ENCODE measurements at places on chromosomes 2 and 18. TPM values are rescaled to one million over a fixed set of nuclear protein-coding genes. Genes with fewer than 3 reads are reported as not detected.

DNA sequence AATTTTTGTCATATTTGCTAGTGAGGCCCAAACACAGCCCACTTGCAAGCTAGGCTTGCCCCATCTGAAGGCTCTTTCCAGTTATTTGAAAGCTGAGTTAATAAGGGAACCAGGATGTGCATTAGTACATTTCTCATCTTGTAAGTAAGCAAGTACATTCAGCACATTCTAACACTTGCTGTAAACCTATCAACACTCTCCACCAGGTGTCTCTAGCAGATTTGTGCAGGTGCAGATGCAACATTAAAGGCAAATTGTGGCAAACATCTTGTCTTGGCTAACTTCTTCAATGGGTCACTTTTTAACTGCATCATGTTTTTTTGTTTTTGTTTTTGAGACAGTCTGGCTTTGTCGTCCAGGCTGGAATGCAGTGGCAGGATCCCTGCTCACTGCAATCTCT, 25.3 kb upstream of the MFSD6 start:
- DNase-seq = no peak

DNA sequence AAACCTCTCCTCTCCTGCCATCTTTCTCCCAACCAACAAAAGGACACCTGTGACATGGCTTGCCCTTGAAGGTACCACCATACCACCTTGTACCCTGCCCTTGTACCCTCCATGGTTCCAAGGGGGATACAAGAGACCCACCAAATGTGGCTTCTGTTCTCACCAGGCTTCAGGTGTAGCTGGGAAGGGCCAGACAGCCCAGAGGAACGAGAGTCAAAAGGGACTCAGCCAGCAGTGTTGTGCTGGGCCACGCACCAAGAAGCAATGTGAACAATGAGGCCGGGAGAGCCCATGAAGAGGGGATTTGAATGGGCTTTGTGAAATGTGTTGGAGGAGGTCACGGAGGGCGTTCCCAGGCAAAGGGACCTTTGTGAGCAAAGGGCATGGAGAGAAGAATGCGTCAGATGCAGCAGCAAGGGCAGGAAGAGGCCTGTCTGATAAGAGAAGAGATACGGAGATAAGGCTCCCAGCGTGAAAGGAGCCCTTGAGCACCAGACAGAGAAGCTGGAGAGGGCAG, 48.6 kb downstream of the PLB1 start:
- DNase-seq = no peak

GRCh38 chr18:14912967-14913366, 165.0 kb downstream of the ANKRD30B start:
- DNase-seq = no peak

GRCh38 chr2:190214426-190215194, 105.0 kb downstream of the HIBCH start:
- no peak for DNase-seq

DNA sequence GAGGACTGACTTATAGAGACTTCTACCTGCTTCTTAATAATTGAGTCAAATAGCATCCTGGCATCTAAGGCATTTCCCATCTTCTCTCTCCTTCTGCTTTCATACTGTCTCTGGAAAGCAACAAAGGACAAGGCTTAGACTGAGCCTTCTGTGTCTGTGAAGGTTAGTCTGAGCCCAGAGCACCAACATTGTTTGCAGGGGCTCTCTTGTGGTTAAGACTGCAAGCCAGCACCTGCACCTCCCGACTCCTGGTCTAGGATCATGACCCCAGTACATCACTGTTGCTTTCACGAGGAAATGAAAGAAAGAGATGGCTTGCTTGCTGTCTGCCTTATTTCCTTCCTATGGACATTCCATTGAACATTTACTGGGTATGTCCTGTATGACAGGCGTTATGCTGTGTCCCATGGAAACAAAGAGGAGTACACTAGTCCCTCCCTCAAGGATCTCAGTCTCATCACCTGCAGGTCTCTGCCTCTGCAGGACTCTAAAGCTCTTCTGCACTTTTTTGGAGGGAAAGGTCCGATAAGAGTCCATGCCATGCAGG, 315.8 kb upstream of the EPAS1 start:
- no peak for DNase-seq

DNA sequence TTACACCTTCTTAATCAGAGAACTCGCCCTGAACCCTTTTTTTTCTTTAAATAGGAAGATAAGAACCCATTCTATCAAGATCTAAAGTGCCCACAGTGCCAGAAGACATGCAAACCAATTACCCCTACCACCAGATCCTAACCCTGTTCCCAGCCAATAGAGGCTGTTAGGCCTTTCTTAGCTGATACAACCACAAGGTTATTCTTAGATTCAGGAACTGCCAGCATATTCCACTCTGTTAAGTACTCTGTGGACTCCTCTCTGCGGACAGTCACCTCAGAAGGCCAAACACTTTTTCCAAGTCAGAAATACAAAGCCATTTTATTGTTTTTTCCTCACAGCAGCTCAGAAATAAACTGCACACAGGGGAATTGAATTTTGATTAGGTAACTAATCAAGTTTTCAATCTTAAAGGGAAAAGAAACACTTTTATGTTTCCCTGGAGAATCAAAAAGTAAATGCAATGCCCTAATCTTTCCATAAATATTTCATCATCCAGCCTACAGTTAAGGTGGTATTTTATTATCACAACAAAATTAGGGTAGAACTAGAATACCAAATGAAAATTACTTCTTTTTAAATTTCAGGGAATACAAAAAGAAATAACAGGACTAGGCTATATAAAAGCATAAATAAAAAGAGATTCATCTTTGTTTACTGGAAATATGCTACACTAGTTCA, 111.4 kb downstream of the NBAS start:
- DNase-seq = no peak

The RGPD4 gene
- total RNA-seq = 0.07 TPM

DNA sequence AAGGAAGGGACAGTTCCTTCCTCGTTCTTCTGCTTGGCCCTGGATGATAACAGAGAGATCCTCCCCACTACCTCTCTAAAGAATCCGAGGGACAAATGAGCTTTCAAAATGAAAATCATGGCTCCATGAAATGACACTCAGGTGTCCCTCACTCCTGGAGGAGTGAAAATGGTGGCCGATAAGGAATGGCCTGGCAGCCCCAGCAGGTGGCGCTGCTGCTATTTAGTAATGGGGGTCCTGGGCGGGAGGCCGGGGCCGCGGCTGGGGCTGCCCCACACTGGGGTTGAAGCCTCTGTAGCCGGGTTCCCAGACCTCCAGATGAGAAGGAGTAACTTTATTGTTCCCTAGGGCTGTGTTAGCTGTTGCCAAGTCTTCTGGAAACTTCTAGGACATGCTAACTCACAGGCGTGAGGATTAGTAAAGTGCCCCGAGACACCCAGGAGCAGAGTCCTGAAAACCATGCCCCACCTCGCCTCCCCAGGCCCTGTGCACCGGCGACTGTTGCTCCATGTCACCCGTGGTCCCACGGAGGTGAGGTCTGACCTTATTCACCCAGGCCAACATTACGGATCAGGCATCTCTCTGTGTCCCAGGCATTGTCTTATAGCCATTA, 138.0 kb downstream of the CTIF start:
- DNase-seq = peak; percentile 76

- no peak for DNase-seq
These were observed 65.8 kb downstream of the ANKRD62 start for GRCh38 chr18:12159446-12159845.

The LBX2 gene
- 1.1 TPM for total RNA-seq

The ANTXR1 gene
- total RNA-seq = 37.3 TPM

DNA sequence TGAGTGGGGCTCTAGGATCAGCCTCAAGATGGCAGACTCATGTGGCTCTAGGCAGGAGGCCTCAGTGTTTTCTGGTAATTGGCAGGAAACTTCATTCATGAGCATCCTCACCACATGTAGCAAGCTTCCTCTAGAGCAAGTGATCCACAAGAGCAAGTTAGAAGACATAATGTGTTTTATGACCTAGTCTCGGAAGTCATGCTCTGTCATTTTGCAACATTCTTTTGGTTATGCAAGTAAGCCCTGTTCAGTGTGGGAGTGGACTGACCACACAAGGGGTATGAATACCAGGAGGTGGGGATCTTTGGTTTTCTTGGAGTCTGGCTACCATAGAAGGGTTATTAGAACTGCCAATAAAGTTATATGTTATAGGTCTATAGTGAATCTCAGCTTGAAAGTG, 66.8 kb upstream of the STK39 start:
- no peak for DNase-seq

DNA sequence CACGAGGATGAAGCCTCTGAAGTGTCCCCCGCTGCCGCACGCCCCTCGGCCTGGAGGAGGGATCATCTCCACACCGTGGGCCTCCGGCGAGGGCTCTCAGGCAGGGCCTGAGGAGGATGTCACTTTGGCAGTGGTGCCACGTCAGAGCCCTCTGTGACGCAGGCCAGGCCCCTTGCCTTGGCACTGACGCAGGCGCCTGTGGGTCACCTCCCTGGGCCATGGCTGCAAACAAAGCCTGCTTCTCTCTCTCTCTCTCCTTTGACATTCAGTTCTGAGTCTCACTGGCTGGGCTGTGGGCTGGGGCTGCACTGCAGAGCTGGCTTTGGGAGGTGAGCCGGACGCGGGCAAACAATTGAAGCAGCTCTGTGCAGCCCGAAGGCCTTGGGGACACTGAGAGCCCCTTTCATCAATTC, 273.7 kb downstream of the TWIST2 start:
- DNase-seq = no peak

DNA sequence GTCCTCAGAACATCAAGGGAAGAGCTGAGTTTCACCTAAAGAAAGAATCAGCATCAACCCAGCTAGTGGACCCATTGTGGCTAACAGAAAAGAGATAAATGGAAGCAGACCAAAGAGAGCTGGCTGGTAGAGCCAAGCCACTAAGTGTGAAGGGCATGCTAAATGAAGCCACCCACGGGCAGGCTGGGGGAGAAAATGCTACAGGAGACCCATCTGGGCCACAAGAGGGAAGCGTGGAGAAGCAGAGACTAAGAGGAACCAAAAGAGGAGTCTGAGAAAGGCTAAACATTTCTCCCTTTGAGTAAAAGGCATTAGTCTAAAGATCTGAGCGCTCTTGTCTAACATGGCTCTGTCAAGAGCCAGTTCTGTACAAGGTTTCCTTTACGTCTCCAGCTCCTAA, 15.8 kb downstream of the CWC22 start:
- peak; percentile 37 for DNase-seq

The STAT4 gene
- 0.33 TPM for total RNA-seq

- no peak for DNase-seq
These were observed 134.3 kb downstream of the KLHL29 start for GRCh38 chr2:23519334-23519651.

DNA sequence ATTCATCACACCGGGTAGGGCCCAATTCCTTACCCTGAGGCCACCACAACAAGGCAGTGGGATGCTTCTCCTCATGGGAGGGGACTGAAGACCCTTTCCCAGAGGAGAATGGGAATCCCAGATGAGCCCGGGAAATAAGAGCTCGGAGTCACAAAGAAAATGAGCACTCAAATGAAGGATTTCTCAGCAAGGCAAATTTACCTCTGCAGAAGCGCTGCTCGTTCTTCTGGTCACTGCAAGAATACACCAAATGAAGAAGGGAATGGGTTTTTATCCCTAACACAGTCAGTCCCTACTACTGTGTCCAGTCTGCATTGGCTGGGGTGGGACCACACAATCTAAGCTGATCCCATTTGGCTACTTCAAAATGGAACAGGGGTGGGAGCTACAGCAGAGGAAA, 35.7 kb upstream of the TRAPPC8 start:
- DNase-seq = no peak

DNA sequence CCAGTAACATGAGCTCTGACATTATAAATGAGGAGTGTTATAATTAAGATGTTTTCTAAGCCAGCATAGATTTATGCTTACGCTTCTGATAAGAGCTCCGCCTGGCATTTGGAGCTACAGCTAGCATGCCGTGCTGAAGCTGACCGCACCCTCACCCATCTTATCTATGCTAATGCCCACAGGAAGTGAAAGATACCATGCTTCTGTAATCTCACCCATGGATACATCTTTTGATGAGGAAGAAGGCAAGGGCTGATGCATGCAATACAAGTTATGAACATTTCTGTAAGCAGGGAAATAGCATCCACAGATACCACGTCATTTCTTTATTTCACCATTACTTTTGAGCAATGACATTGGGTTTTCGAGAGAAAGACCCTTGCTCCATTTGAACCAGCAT, 82.3 kb downstream of the ARL4C start:
- no peak for DNase-seq

GRCh38 chr2:28600181-28600580, 104.3 kb downstream of the PLB1 start:
- DNase-seq = no peak

DNA sequence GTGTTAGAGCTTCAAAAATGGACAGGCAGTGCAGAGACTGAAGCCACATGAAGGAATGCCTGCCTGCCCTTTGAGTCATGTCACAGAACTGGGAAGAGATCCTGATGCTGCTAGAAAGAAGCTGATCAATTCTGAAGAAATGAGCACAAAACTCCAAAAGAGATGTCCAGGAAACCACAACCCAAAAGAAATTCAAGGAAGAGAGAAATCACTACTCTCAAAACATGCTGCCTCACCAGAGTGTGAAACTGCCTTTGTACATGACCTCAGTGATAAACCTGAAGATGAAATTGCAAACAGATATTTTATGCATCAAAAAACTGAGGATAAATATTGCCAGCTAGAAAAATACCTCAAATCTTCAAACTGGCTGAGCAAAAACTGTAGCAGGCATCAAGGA, 20.5 kb downstream of the USP40 start:
- no peak for DNase-seq

GRCh38 chr2:55459714-55460274, 40.1 kb upstream of the CCDC88A start:
- no peak for DNase-seq

The SCN7A gene
- 0.11 TPM for total RNA-seq

- peak; percentile 68 for DNase-seq
These were observed at the start of gene POMC for GRCh38 chr2:25168256-25169072. POMC (minus strand) TSS chr2:25168580; CDS start chr2:25164772, 3,808 bp downstream.

GRCh38 chr2:123091471-123091870, 933.6 kb upstream of the CNTNAP5 start:
- no peak for DNase-seq

GRCh38 chr2:29744976-29745375, 176.4 kb downstream of the ALK start:
- DNase-seq = no peak

GRCh38 chr2:28463211-28463816, 32.5 kb upstream of the PLB1 start:
- no peak for DNase-seq

The SFT2D3 gene
- 4.7 TPM for total RNA-seq

DNA sequence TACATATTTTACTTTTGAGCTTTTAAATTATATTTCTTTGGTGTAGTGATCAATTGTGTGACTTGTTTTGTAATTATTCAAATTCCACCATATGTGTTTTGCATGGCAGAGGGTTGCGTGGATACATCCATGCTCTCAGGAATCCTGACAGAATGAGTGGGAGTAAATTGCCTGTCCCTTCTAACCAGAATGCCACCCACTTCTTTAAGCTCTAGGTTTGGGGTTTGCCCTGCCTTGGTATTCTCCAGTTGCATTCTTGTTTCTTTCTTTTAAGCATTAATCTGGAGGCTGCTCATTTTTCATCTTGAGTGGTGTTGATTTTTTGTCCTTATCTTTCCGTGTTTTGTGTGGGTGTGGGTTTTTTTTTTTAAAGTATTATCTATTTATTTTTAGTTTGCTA, 360.0 kb downstream of the PTPRM start:
- DNase-seq = no peak

GRCh38 chr2:181725476-181725875, 45.2 kb upstream of the NEUROD1 start:
- DNase-seq = no peak

GRCh38 chr18:65523461-65523860, 227.4 kb upstream of the CDH7 start:
- peak; percentile 66 for DNase-seq

The ELOA2 gene
- not detected for total RNA-seq

Data from H9 (cell line).